ENCODE measurements at places on chromosomes 16 and 17.

- no peak for DNase-seq
Measured at GRCh38 chr16:56616608-56617211, 8.3 kb downstream of the MT2A start.

- DNase-seq = no peak
Measured at GRCh38 chr17:35449371-35449931, 885 bp upstream of the SLFN13 start.

- DNase-seq = no peak
Measured at GRCh38 chr17:44093231-44093900, 22.8 kb downstream of the G6PC3 start.

DNA sequence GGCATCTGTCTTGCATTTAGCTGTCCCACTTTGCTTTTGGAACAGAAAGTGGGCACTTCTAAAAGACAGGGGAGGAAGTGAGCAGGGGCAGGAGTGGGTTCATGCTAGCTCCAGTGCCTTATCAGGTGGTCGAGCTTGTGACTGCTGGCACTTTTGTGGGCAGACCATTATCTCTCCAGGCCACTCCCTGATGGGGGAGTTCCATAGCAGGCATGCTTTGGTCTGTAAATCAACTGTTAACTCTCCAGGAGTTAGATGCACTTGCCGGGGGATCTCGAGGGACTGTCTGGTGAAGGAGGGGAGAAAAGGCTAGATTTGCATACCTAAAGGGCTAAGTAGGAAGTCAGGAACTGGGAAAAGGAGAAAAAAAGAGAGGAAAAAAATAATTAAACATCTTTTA lies 9.3 kb upstream of the CARD14 start:
- DNase-seq = no peak

DNA sequence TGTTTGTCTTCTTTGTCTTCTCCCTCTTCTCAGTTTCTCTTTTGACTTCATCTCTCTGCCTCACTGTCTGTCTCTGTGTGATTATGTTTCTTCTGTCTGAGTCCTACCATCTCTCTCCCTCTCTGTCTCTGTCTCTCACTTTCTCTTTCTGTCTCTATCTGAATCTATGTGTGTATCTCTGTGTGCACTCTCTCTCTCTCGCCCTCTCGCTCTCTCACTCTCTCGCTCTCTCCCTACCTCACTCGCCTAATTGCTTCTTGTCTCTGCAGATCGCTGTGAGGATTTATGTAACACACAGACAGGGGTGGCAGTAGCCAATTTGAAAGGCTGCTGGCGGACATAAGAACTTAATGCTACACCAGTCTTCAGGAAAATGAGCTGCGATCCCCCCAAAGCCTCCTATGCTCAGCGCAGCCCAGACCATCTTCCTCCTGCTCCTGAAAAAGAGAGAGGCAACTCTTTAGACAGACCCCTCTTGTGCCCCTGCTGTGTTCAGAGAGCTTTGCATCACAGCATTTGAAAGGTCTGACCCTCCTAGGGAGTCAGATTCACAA lies 140.9 kb downstream of the CCT6B start:
- no peak for DNase-seq

GRCh38 chr16:65271996-65272395 lies 150.1 kb upstream of the CDH11 start:
- DNase-seq = no peak

DNA sequence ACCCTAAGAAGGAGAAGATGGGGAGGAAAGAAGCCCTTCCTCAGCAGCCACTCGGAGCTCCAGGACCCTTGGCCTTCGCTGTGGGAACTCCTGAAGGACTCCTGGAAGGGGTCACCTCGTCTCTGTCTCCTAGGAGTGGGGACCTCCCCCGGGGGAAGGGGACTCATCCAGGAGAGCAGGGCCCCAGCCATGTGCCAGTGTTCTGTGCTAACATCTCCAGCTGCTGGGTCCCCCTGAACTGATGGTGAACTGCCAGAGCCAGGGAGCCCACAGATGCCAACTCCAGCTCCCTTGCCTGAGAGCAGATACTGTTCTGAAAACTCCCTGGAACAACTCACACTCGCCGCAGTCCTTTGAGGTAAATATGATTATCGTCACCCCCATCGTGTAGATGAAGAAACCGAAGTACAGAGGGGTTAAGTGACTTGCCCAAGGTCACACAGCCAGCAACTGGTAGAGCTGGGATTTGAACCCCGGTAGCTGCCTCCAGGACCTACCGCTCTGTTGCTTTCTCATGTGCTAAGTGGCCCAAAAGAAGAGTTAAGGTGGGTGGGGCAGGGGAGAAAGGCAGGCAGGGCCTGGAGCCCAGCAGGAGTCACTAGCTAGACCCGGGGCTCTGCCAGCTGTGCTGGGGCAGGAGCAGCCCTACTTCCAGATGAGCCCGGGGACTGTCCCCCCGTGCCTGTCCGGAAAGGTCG lies 10.5 kb downstream of the TIMM22 start:
- no peak for DNase-seq

DNA sequence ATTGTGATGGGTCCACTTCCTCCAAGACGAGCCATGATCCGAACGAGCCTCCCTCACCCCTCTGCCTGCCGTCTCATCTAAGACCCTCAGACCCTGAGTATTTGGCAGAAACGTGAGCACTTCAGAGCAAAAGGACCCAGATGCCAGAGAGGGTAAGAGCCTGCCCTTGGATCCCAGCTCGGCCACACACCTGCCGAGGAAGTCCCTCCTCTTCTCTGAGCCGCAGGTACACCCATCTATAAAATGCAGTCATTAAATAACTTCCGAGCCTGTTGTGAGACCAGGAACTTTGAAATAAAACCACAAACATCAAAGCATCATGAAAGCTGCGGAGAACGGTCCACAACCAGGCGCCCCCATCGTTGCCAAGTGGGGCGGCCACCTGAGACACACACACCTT lies 64.8 kb upstream of the DOC2B start:
- no peak for DNase-seq

- no peak for DNase-seq
Measured at GRCh38 chr17:32516940-32517701, 30.3 kb downstream of the CDK5R1 start.

- DNase-seq = no peak
Measured at GRCh38 chr16:138049-138417, 440 bp downstream of the NPRL3 start.

DNA sequence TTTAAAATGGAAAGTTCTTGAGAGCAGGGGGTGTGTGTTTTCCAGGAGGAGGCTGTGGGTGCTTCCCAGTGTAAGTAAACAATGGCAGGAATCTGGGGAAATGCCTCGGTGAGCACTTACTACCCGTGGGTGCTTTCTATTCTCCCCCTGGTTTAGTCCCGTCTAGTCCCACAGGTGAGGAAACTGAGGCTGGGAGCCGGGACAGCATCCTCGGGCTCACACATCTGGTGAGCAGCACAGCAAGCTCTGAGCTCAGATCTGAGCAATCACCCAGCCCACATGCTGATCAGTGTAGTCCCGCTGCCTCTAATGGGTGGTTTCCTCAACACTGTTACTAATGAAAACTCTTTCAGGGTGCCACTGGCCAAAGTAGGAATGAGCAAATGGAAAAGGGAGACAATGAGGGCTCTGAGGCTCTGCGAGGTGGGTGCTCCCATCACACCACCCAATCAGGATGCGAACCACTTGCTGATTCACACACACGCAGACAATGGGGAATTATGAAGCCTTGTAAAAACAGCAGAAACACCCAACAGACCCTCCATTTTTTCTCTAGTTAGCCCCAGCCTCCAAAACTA lies 202.6 kb downstream of the PARN start:
- DNase-seq = no peak

GRCh38 chr17:45745601-45746494 lies 38.3 kb upstream of the CRHR1 start:
- no peak for DNase-seq

GRCh38 chr16:15482068-15482747 lies 47.8 kb downstream of the BMERB1 start:
- DNase-seq = peak; percentile 98

DNA sequence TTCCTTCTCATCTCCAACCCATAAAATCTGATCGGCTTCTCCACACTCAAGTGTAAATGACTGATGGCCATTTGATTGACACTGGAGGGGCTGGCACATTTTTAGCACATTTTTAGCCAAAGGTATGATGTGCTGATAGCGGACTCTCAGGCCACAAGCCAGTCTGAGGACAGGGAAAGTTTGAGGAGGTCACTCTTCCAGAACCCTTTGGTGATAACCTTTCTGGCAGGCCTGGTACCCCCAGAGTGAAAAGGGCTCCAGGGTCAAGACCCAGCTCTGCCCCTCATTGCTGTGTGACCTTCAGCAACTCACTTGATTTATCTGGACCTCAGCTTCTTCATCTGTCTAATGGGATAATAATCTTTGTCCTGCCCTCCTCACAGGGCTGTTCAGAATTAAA lies 1.7 kb upstream of the NLRC5 start:
- no peak for DNase-seq

DNA sequence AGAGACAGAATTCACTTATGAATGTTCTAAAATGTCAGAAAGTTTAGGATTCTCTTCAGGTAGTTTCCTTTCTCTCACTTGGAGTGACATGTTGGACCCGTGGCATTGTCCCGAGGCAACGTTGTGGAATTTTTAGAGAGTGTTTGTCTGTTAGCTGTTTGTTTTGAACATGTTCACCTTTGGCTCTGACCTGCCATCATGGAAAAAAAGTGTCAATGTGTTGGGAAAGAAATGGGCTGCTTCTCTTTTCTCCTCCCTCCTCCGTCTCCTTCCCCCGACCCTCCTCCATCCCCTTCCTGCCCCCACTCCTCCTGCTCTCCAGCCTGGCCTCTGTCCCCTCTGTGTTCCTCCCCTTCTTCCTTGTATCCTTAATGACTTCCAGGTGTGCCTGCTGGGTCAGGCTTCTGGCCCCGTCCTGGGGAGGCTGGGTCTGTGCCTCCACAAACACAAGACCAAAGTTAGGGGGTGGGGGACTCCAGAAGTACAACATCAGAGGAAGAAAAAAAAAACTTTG lies 463.1 kb downstream of the MAF start:
- no peak for DNase-seq

GRCh38 chr17:78174870-78175642 lies 6.7 kb downstream of the SYNGR2 start:
- peak; percentile 33 for DNase-seq

GRCh38 chr17:35903451-35903850 lies 23.3 kb upstream of the CCL5 start:
- no peak for DNase-seq

- no peak for DNase-seq
Measured at GRCh38 chr16:74865922-74866598, 91.4 kb upstream of the FA2H start.

GRCh38 chr16:4477966-4478365 lies 1.8 kb downstream of the HMOX2 start:
- DNase-seq = peak; percentile 97

GRCh38 chr17:67403065-67403464 lies 26.0 kb downstream of the PITPNC1 start:
- no peak for DNase-seq

GRCh38 chr16:48011878-48012658 lies 143.7 kb downstream of the ABCC12 start:
- no peak for DNase-seq

DNA sequence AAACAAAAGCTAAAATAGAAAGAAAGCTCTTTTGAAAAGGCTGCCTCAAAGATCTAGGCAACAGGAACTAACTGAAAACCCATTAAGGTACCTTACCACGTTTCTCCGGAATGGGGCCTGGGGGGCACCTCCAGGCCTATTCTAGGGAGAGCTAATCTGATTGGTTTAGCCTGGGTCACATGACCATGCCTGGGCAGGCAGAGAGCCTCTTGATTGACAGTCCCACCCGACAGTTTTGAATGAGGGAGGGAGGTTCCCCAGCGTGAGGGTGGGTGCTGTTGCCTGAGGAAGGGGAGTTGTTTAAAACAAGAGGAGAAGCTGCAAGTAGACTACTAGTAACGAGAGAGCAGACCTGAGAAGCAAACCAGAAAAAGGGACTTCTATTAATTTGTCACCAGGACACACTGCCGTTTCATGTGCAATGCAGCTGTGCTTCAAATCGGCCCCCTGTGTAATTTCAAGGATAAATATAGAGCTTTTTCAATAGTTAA lies 143.4 kb upstream of the HS3ST2 start:
- DNase-seq = no peak

Data from epithelial cell of esophagus (primary cell).